Transverse colon (tissue), 4 donors: ENCODE measurements at places on chromosomes 13 and 19. TPM values are rescaled to one million over a fixed set of nuclear protein-coding genes. Genes with fewer than 3 reads are reported as not detected.

Gene TMEM238
- 12.0 TPM for total RNA-seq

DNA sequence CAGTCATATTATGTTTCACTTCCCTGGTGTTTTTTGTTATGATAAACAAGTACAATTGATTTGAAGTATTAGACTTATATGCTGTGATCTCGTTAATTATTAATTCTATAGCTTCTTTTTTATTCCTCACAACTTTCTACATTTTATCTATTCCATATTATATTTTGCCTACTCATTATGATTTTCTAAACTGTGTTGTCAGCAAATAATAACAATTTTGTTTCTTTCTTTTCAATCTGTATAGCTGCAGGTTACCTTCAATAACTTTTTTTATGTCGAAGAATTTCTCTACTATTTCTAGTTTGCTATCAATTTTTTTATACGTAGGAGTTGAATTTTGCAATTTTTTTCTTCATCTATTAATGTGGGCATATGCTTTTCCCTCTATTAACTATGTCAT is 304.4 kb downstream of the PCDH17 start:
- no peak overlapping the region for H3K27ac ChIP-seq
- DNase-seq = no peak
- H3K36me3 ChIP-seq = no peaks in the 10 kb centered on the region

DNA sequence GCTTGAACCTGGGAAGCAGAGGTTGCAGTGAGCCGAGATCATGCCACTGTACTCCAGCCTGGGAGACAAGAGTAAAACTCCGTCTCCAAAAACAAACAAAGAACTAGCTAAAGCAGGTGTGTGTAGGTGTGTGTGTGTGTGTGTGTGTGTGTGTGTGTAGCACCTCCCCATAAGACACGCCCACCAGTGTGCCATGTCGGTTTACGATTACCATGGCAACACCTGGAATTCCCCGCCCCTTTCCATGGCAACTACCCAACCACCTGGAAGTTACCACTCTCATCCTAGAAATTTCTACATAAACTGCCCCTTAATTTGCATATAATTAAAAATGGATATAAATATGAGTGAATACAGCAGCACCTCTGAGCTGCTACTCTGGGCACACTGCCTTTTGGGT is 80.9 kb upstream of the ADGRE5 start:
- H3K27ac ChIP-seq = no peak overlapping the region
- peak; percentile 10 for DNase-seq
- no peak overlapping the region for H3K4me3 ChIP-seq
- peaks cover 3% of the 10 kb centered on the region for H3K27me3 ChIP-seq
- H3K36me3 ChIP-seq = no peaks in the 10 kb centered on the region
- H3K4me1 ChIP-seq = no peaks in the 10 kb centered on the region

Gene BCAM
- 95.1 TPM for total RNA-seq

DNA sequence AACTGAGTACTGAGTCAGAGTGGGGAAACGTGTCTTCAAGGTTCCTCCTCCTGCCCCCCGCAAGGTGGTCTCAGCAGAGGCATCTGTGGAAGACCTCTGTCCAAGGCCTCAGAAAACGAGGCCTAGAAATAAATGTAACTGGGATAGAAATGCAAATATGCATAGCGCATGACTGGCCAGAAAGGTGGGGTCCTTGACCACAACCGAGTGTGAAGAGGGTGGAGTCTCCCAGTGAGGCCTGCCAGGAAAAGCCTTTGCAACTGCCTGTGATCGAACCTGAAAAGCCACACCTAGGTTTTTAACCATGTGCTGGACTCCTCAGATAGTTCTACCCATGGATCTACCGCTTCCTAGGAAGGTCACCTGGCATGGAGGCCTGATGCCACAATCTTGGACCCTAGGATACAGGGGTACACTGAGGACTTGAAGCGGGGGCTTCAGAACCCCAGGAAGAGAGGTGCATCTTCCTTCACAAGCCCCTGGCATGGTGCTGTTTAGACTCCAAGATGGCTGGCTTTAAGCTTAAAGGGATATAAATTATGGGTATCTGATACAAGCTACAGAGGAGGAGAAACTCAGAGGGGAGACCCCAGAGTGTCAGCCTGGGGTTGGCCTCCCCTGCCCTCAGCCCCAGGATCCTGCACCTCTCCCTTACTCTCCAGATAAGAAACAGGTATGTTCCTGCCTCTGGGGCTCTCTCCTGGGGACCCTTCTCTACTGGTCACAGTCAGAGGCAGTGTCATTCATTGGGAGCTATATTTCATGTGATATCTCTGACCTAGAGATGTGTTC is 18.3 kb upstream of the SIGLEC6 start:
- H3K4me3 ChIP-seq = no peak overlapping the region
- no peaks in the 10 kb centered on the region for H3K36me3 ChIP-seq
- H3K27ac ChIP-seq = no peak overlapping the region
- H3K4me1 ChIP-seq = no peaks in the 10 kb centered on the region

GRCh38 chr19:16609511-16610200 is 18.3 kb downstream of the MED26 start:
- DNase-seq = no peak
- peaks cover 30% of the 10 kb centered on the region for H3K4me1 ChIP-seq
- H3K27ac ChIP-seq = peak overlapping the region; percentile 86

DNA sequence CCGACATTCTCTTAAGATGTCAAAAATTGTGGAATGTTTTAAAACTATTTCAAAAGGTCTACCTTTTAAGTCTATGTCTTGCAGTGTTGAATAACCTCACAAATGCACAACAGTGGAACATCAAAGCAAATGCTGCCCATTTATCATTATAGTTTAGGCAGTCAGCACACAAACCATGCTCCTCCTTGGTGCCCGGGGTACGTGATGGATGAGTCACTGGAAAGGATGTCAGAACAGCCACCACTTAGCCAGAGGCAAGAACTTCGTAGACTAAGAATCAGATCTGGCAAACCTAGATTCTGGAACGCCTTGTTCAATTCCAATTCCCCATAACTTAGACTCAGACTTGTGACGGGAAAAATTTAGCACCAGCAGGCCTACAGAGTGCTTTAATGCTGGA is 343.6 kb downstream of the FGF9 start:
- no peak for DNase-seq
- no peaks in the 10 kb centered on the region for H3K36me3 ChIP-seq
- H3K4me3 ChIP-seq = no peak overlapping the region
- no peaks in the 10 kb centered on the region for H3K27me3 ChIP-seq
- H3K27ac ChIP-seq = no peak overlapping the region

Gene ICAM4
- not detected for total RNA-seq

Gene ZNF414
- total RNA-seq = 13.8 TPM

- no peak overlapping the region for H3K27ac ChIP-seq
- no peaks in the 10 kb centered on the region for H3K36me3 ChIP-seq
- no peak for DNase-seq
Observed at GRCh38 chr13:113404366-113404722, 40.4 kb upstream of the GRTP1 start.

GRCh38 chr13:67138970-67139369 is 91.2 kb downstream of the PCDH9 start:
- no peaks in the 10 kb centered on the region for H3K36me3 ChIP-seq
- H3K27ac ChIP-seq = no peak overlapping the region
- DNase-seq = no peak
- no peaks in the 10 kb centered on the region for H3K4me1 ChIP-seq
- H3K4me3 ChIP-seq = no peak overlapping the region

GRCh38 chr13:32911506-32911905 is 104.7 kb upstream of the KL start:
- H3K27me3 ChIP-seq = no peaks in the 10 kb centered on the region
- H3K4me3 ChIP-seq = no peak overlapping the region
- no peak for DNase-seq

DNA sequence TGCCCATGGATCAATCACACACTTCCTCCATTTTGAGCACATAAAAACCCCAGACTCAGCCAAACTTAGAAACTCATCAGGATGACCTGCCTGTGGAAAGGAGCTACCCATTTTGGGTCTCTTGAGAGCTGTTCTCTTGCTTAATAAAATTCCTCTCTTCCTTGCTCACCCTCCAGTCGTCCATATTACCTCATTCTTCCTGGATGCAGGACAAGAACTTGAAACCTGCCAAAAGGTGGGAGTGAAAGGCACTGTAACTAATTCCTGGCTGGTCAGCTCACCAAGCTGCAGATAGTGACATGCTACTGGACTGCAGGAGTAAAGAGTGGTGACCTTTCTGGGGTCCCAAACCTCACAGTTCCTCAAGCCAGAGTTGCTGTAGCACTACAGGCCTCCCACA is 20.2 kb downstream of the LIG4 start:
- no peaks in the 10 kb centered on the region for H3K36me3 ChIP-seq
- DNase-seq = no peak
- no peaks in the 10 kb centered on the region for H3K27me3 ChIP-seq
- no peaks in the 10 kb centered on the region for H3K4me1 ChIP-seq
- H3K4me3 ChIP-seq = no peak overlapping the region

GRCh38 chr19:41816761-41817160 is 20.4 kb downstream of the CEACAM3 start:
- DNase-seq = peak; percentile 28
- H3K36me3 ChIP-seq = no peaks in the 10 kb centered on the region
- H3K27me3 ChIP-seq = peaks cover 7% of the 10 kb centered on the region
- no peak overlapping the region for H3K27ac ChIP-seq

GRCh38 chr19:17026706-17027534 is at the start of gene CPAMD8:
Gene CPAMD8, minus strand, starts transcription at chr19:17026810. Its CDS starts 168 bp downstream, at chr19:17026642.
- H3K27me3 ChIP-seq = peaks cover 67% of the 10 kb centered on the region
- DNase-seq = no peak
- H3K4me1 ChIP-seq = no peaks in the 10 kb centered on the region
- no peaks in the 10 kb centered on the region for H3K36me3 ChIP-seq
- H3K4me3 ChIP-seq = peak within 1 kb of the TSS; percentile 40
- no peak within 1 kb of the TSS for H3K27ac ChIP-seq

DNA sequence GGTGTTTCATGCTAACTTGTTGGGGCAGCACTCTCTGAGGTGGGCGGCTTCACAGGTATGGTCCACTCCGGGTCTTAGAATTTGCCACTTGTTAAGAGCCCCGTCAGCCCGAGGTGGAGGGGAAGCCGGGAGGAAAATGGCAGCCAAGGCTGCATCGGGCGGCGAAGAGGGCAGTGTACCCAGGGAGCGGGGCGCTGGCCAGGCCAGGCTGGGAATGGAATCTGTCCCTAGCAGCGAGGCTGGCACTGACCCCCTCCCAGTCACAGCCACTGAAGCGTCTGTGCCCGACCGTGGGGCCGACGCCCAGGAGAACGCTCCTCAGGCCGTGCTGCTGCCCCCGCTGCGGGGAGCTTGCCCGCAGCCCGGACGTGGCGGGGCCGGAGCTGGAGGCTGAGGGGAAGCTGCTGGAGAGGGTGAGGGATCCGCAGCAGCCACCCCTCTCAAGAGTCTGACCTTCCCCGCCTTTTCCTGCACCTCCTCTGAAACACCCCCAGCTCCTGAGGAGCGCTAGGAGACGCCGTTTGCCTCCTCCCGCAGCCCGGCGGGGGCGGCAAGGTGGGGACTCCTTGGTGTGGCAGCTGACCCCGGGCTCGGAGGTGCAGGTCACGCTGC is 313.8 kb upstream of the SPRY2 start:
- no peaks in the 10 kb centered on the region for H3K4me1 ChIP-seq
- no peak overlapping the region for H3K27ac ChIP-seq
- H3K4me3 ChIP-seq = no peak overlapping the region
- H3K36me3 ChIP-seq = no peaks in the 10 kb centered on the region

GRCh38 chr19:30416375-30416774 is 44.2 kb downstream of the ZNF536 start:
- H3K27ac ChIP-seq = no peak overlapping the region
- H3K27me3 ChIP-seq = peaks cover 4% of the 10 kb centered on the region
- no peak for DNase-seq

- no peaks in the 10 kb centered on the region for H3K4me1 ChIP-seq
- no peak for DNase-seq
- H3K27ac ChIP-seq = no peak overlapping the region
Observed at GRCh38 chr13:20927596-20928257, 25.2 kb upstream of the XPO4 start.

DNA sequence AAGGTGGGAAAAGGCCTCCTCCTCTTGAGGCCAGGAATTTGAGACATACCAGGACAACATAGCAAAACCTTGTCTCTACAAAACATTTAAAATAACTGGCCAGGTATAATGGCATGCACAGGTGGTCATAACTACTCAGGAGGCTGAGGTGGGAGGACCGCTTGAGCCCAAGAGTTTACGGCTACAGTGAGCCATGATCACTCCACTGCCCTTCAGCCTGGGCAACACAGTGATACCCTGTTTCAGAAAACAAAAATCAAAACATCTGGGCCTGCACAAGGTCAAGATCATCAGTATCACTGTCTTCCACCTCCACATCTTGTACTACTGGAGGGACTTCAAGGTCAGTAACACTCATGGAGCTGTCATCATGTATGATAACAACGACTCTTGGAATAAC is 742.7 kb upstream of the GPC6 start:
- H3K4me3 ChIP-seq = no peak overlapping the region
- H3K36me3 ChIP-seq = no peaks in the 10 kb centered on the region
- no peak overlapping the region for H3K27ac ChIP-seq
- no peak for DNase-seq

Gene SLC8A2
- 36.4 TPM for total RNA-seq

- DNase-seq = no peak
- H3K4me3 ChIP-seq = no peak overlapping the region
- H3K27me3 ChIP-seq = peaks cover 44% of the 10 kb centered on the region
- no peaks in the 10 kb centered on the region for H3K4me1 ChIP-seq
Observed at GRCh38 chr19:19209372-19209771, 2.4 kb upstream of the NCAN start.

Gene ZNF805
- 11.1 TPM for total RNA-seq

DNA sequence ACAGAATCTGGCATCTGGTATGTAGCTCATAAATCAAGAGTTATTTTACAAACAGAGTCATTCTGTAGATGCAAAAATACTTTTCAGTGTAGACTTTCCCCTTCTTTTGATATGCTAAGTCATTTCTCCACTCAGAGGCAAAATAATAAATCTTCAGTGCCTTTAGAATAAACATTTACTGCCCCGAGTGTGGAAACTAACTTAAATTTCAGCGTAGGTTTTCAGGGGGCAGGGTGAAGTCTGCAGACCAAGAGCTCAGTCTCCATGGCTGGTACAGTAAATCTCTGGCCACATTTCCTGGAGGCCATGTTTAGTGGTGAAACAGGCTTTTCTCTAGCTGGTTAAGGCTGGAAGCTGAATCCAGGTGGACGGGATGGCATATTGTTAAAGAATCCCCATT is 13.1 kb upstream of the ADPRHL1 start:
- H3K36me3 ChIP-seq = no peaks in the 10 kb centered on the region
- no peak for DNase-seq
- H3K4me3 ChIP-seq = no peak overlapping the region

GRCh38 chr13:64455124-64455523 is 2775.0 kb downstream of the PCDH9 start:
- no peak overlapping the region for H3K4me3 ChIP-seq
- H3K27ac ChIP-seq = no peak overlapping the region
- no peaks in the 10 kb centered on the region for H3K4me1 ChIP-seq
- DNase-seq = no peak
- H3K27me3 ChIP-seq = no peaks in the 10 kb centered on the region

GRCh38 chr19:14437578-14438140 is 4.6 kb downstream of the PKN1 start:
- DNase-seq = no peak
- H3K27ac ChIP-seq = no peak overlapping the region
- H3K36me3 ChIP-seq = no peaks in the 10 kb centered on the region

DNA sequence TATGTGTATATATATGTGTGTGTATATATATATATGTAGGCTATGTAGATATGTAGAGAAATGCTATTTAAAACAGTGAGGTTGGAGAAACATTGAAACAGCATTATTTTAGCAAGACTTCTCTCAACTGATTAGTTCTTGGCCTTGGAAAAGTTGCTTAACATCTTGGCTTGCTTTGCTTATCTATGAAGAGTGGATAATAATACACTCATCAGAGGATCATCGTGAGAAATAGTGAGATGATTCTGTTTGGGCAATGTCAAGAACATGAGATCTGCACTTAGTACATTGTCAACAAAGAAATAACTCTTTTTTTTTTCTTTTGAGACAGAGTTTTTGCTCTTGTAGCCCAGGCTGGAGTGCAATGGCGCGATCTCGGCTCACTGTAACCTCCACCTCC is 128.3 kb downstream of the KLF5 start:
- H3K27ac ChIP-seq = no peak overlapping the region
- H3K27me3 ChIP-seq = no peaks in the 10 kb centered on the region
- DNase-seq = no peak
- H3K4me1 ChIP-seq = peaks cover 6% of the 10 kb centered on the region
